Inflammatory macrophage treated with lipopolysaccharide for 4 hours (primary cell): ENCODE measurements at places on chromosomes 13 and 19.

DNA sequence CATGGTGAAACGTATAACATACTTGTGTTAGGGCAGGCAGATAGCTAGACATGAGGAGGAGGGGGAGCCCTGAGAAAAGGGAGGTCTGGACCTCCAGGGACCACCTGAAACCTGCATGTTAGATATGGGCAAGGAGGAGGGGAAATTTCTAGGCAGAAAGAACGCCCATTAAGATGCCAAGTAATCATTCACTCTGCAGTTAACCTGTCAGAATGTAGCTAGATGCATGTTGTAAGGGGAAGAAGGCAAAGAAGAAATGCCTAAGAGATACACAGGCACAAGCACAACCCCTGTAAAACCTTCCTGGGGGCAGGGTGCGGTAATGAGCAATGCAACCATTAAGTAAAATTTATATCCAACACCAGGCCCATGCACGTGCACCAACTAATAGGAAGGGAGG is 1055.3 kb upstream of the SPRY2 start:
- DNase-seq: no peak

GRCh38 chr19:4600082-4600481 is 39.2 kb upstream of the TNFAIP8L1 start:
- no peak for DNase-seq

DNA sequence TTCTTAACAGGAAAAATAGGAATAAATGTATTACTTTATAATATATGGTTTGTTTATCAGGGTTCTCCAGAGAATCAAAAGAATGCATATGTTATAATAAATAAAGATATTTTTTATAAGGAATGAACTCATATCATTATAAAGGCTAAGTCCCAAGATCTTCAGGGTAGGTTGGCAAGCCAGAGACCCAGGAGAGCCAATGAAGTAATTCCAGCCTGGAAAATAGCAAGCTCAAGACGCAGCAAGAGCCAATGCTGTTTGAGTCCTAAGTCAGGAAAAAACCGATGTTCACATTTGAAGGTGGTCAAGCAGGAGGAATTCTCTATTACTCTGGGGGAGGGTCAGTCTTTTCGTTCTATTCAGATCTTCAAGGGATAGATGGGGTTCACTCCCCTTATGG is 490.0 kb downstream of the PCDH20 start:
- no peak for DNase-seq

DNA sequence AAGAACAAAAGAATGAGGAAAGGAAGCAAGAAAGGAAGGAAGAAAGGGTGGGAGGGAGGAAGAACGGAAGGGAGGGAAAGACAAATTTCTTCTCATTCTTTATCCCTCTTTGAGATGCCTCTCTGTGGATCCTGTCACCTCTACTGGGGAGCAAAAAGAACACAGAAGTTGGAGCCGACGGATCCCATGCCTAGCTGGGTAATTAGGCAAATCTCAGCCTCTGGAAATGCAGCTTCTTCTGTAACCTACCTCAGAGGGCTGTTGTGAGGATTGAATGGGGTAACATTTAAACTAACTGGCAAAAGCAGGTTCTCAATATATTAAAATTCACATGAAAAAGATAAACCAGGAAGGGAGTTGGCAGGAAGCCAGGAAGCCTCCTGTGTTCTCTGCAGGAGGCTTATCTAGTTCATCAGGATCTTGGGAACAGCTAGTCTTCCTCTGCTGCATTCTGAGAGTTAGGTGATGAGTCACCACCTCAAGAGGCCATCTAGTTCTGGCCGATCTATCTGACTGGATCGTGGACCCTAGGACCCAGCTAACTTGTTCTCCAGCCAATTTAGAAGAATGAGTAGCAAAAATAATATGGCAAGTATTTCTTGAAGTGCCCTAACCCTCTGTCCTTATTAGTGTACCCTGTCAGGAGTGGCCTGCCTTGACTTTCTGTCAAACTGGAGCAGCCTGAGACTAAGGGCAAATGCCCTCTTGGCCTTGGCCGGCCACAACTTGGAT is 15.2 kb upstream of the CPB2 start:
- DNase-seq: no peak

GRCh38 chr19:49718511-49718910 is 27.6 kb downstream of the CPT1C start:
- peak; percentile 3 for DNase-seq

GRCh38 chr19:41869374-41869955 is 7.6 kb upstream of the CD79A start:
- DNase-seq: no peak

DNA sequence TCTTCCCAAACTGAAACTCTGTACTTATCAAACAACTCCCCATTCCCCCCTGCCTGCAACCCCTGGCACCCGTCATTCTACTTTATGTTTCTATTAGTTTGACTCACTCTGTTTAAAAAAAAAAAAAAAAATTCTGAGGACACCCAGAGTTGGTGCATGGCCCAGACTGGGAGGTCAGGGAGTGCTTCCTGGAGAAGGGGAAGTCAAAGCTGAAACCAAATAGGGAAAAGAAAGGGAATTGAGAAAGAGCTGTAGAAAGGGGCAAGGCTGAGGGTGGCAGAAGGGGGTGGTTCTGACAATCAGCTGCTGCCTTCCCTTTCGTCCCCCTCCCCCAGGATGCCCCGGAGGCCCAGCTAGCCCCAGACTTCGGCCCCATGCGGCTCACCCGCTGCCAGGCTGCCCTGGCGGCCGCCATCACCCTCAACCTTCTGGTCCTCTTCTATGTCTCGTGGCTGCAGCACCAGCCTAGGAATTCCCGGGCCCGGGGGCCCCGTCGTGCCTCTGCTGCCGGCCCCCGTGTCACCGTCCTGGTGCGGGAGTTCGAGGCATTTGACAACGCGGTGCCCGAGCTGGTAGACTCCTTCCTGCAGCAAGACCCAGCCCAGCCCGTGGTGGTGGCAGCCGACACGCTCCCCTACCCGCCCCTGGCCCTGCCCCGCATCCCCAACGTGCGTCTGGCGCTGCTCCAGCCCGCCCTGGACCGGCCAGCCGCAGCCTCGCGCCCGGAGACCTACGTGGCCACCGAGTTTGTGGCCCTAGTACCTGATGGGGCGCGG is 9.0 kb upstream of the STRN4 start:
- peak; percentile 88 for DNase-seq

- DNase-seq: peak; percentile 73
These were observed 1.0 kb downstream of the PRMT1 start for GRCh38 chr19:49677901-49678674.

DNA sequence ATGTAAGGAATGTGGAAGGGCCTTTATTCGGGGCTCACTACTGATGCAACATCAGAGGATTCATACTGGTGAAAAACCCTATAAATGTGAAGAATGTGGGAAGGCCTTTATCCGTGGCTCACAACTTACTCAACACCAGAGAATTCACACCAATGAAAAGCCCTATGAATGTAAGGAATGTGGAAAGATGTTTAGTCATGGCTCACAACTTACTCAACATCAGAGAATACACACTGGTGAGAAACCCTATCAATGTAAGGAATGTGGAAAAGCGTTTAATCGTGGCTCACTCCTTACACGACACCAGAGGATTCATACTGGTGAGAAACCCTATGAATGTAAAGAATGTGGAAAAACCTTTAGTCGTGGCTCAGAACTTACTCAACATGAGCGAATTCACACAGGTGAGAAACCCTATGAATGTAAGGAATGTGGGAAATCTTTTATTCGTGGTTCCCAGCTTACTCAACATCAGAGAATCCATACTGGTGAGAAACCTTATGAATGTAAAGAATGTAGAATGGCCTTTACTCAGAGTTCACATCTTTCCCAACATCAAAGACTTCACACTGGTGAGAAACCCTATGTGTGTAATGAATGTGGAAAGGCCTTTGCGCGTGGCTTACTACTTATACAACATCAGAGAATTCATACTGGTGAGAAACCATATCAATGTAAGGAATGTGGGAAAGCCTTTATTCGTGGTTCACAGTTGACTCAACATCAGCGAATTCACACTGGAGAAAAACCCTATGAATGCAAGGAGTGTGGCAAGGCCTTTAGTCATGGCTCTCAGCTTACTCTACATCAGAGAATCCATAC is 44.3 kb downstream of the ZNF585A start:
- DNase-seq: no peak

DNA sequence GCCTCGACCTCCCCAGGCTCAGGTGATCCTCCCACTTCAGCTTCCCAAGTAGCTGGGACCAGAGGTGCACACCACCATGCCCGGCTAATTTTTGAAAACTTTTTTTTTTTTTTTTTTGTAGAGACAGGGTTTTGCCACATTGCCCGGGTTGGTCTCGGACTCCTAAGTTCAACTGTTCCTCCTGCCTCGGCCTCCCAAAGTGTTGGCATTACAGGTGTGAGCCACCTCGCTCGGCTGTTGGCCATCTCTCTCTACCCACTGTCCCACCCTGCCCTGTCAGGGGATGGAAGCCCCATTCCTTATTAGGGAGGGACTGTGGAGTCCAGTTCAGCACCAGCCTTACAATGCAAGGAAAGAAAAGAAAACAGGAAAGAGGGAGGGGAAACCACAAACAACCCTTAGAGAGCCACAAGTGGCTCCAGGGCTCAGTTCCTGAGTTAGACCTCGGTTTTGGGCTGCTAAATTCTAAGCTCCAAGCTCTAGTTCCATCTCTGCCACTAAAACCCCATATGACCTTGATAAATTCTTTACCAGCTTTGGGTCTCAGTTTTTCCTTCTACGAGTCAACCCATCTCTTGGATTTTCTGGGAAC is 31.7 kb downstream of the ACTL9 start:
- DNase-seq: no peak

GRCh38 chr13:30047154-30047874 is 196.9 kb upstream of the UBL3 start:
- DNase-seq: no peak

DNA sequence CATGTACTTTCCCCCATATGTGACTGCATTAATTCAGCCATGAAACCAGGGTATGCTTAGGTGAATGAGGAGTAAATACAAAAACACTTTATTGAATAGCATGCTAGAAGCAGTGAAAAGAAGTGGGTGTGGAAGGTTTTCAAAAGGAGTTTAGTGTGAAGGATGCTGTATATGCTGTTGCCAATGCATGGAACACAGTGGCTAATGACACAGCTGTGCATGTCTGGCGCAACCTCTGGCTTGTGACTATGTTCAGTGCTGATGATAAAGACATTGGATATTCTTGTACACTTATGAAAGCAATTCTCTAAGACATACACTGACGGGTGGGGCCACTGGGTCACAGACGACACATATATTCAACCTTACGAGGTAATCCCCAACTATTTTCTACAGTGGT is 55.2 kb downstream of the SOX21 start:
- DNase-seq: peak; percentile 8

- no peak for DNase-seq
These were observed 1.5 kb upstream of the ZNF616 start for GRCh38 chr19:52141203-52141602.

DNA sequence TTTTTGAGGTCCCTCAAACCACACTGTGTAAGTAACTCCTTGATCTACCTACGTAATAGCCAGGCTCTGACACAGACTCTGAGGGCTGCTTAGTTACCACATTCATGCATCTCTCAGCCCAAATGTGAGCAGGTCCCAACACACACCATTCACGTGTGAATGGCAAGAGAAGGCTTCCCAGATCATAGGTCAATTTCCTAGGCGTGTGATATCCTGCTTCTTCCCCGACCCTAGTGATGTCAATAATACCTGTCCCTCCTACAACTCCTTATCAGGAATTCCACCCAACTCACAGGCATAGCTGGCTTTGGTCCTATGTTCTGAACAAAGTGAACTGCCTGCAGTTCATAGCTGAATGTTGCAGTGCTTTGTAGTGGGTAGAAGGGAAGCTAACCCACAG is 334.5 kb downstream of the RFC3 start:
- no peak for DNase-seq

DNA sequence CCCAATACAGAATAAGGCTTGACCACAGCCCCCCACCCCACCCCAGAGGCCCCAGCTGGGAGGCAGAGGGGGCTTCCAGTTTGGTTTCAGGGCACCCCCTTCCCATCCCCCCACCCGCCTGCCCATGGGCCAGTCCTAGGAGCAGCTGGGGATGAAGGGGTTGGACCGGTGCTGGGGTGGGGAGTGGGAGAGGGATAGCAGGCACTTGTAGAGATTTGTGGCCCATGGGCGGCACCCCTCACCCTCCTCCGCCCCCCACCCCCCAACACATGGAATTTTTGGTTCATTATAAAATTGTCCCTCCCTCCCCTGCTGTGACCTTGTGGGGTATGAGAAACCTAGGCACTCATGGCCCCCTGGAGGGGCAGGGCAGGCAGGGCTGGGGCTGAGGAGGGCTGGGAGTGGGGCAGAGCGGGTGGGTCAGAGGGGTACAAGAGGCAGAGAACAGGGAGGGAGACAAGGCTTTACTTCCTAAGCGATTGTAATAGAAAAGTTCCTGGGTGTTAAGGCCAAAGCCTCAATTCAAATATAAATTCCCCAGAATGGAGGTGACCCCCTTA is 5.3 kb upstream of the GSK3A start:
- DNase-seq: no peak

DNA sequence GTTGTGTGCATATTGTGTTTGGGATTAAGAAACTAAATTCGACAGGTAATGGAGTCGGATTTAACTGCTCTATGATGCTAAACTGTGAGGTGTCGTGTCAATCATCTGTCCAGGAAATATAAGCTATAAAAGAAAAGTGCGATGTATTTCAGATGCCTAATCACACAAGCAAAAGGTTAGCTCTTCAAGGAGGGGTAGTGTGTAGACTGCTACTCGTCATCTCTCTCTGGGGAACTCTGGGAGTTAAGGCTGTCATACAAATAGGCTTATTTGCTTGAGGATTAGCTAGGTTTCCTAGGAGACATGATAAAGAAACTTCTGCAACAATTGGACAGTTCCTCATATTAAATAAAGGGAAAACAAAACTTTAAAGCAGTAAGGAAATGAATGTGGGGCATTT is 462.1 kb downstream of the OLFM4 start:
- DNase-seq: no peak

- peak; percentile 54 for DNase-seq
These were observed 8.1 kb upstream of the SDHAF1 start for GRCh38 chr19:35986664-35987570.

GRCh38 chr19:41876847-41877832 is at the start of gene CD79A:
Gene CD79A, plus strand, starts transcription at chr19:41877279. Its CDS starts 26 bp downstream, at chr19:41877305.
- peak; percentile 51 for DNase-seq

DNA sequence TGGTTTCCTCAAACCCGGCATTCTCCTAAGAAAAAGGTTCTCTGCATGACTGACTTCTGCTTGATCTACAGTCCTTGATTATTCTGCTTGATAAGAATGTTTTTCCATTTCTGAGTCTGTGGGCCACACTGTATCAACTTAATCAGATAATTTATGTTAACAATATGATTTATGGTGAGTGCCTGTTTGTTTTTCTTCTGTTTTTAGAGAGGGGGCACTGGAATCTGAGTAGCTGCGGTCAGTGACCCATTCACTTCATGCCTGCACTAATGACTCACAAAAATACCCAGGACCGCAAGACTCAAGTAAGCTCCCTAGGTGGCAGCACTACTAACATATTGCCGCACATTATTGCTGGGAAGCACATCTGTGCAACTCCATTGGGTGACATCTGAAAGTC is 542.3 kb upstream of the ATXN8OS start:
- no peak for DNase-seq

DNA sequence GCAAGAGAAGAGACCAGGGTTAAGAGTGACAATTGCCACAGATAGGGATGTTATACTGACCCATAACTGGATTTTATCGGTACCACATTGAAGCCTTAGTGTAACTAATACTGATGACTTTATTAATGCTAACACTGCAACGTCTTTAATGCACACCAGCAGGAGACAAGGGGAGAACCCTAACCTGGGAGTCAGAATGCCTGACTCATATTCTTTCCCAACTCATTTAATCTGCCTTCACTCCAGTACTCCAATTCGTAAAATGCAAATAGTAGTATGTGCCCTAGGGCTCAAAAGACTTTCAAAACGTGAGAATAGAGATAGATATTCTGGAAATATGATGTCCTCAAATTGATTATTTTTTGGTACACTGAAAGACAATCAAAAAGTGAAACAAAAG is 62.4 kb downstream of the GPC6 start:
- DNase-seq: no peak
